ENCODE measurements at places on chromosomes 7 and 10. TPM values are rescaled to one million over a fixed set of nuclear protein-coding genes. Genes with fewer than 3 reads are reported as not detected.

KCP gene
- total RNA-seq = 0.16 TPM

BAMBI gene
- 2.3 TPM for total RNA-seq

EVX1 gene
- total RNA-seq = not detected

BTBD16 gene
- total RNA-seq = not detected

DLX6 gene
- 0.62 TPM for total RNA-seq

TMEM72 gene
- 0.16 TPM for total RNA-seq

CALHM1 gene
- not detected for total RNA-seq

GHRHR gene
- not detected for total RNA-seq

SDHAF3 gene
- 13.3 TPM for total RNA-seq

DNTT gene
- total RNA-seq = not detected

HOXA5 gene
- not detected for total RNA-seq

RHOBTB1 gene
- 40.6 TPM for total RNA-seq

SEMA4G gene
- total RNA-seq = 8.0 TPM

CYP17A1 gene
- not detected for total RNA-seq

AOAH gene
- total RNA-seq = 3.6 TPM

MEOX2 gene
- total RNA-seq = 0.16 TPM

DDC gene
- total RNA-seq = not detected

IGFBP3 gene
- 4.2 TPM for total RNA-seq

GPR85 gene
- 272 TPM for total RNA-seq

Measured in occipital lobe (tissue), 3 donors.